ENCODE measurements at places on chromosomes 7 and 10.

GRCh38 chr7:113370910-113371309, 252.6 kb upstream of the SMIM30 start:
- DNase-seq, result no peak

DNA sequence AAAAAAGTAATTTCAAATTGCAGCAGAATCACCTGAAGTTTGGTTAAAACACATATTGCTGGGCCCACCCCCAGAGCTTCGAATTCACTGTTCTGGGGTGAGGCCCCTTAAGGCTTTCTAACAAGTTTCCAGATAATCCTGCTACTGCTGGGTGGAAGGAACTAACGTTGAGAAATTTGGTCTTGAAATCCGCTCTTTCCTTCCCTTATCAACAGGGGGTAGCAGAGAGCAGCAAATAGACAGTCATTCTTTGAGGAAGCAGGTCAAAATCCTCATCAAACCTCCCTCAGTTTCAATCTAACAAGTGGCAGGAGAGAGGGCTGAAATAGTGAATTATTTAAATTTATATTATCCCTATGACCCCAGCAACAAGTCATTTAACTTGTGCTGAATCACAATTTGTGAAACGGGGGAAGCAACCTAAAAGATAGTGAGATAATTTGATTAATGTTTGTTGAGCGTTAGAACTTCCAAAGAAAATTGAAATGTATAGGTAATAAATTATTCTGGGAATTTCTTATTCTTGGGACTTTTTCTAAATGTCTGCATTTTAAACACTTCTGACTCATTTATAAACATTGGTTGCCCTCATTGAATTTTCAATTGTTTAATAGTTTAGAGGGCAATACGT, 21.7 kb upstream of the MALSU1 start:
- no peak for DNase-seq

DNA sequence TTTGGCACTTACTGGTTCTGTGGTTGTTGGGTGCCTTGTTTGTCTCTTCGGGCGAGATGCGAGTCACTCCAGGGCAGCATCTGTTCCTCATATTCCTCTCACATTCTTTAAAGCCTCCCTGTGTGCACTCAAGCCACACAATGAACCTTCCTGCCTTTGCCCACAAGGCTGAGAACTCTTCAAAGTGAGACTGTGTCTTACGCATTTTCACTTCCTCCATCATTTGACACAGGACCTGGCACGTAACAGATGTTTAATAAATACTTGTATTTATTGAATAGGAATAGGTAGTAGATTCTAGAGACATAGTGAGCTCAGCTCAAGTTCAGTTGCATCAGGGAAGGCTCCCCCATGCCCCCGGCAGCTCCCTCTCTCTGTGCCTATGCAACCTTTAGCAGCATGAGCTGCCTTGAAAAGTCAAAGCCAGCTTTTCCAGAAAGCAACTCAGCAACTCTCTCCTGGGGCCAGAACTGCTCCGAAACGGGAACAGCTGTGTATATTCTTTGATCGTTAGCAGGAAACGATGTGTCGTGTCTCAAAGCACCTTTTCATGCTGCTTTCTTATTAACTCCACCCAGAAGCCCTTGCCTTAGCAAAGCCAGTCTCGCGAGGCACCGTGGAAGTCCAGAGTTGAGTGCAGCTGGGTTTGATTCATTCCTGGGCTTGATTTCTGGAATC, 97.5 kb downstream of the PFKFB3 start:
- peak; percentile 64 for DNase-seq

DNA sequence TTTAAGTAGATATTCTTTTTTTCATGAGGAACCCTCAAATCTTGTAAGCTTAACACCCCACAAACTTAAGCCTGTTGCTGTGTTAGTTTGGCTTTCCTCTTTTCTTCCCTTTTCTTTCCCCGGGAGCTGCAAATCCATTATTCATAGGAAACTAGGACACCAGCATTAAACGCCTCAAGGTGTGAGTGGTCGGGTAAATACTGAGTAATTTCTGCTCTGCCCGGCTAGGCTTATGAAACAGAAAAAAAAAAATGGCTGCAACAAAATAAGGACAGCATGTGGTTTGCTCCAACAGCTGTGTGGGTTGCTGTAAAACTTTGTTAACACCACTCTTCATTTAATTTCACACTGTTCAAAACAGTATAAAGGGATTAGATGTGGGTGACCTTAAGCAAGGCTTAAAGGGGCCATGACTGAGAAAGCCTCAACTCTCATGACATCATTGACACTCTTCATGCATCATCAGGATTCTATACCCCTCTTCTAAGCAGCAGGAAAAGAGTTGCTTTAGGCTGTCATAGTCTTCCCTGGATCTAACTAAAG, 104.1 kb downstream of the AOAH start:
- DNase-seq, result no peak

- DNase-seq, result no peak
These were observed 200.7 kb upstream of the AHR start for GRCh38 chr7:17097668-17098297.

- DNase-seq, result no peak
These were observed 233.9 kb downstream of the DNAJB6 start for GRCh38 chr7:157570531-157571200.

GRCh38 chr7:152862006-152862405, 102.5 kb downstream of the ACTR3B start:
- DNase-seq, result no peak

DNA sequence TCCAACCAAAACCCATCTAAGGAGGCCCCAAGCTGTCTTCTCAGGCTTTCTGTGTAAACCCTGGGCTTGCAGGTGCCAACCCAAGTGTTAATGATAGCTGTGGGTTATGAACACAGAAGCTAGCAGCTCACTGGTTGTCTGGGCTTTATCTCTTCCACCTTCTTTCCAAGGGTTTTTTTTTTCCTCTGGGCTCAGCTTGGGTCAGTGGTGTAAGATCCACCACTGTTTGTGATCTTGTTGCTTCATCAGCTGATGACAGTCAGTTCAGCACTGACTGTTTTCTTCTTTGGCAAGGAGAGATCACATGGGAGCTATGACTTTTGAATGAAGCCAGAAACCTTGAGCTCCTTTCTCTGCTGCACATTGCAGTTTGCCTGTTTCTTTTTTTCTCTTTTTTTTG, 4.6 kb downstream of the GTPBP4 start:
- DNase-seq, result no peak

DNA sequence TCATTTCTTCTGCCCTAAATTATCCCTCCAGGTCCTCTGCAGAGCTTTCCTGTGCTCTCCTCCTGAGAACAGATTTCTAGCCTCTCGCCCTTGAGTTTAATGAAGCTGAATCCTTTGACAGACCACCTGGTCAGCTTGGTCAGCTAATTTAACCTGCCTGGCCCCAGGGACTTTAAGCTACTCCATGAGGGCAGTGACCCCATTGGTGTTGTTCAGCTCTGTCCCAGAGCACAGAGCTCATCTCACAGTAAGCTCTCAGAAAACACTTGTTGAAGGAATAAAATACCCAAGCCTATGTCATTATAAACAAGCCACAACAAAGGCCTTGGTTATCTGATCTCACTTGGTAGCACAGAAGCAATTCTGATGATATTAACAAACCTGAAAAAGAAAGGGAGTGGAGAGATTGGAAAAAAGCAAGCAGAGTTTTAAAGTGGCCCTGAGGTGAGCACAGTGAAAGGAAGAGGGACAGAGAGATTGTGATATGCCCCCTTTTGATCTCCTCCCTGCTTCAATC, 24.4 kb downstream of the SLC26A4 start:
- DNase-seq, result no peak

GRCh38 chr7:74583630-74584029, 73.9 kb upstream of the GTF2I start:
- no peak for DNase-seq

GRCh38 chr7:38425509-38425908, 152.1 kb upstream of the TARP start:
- peak; percentile 30 for DNase-seq

DNA sequence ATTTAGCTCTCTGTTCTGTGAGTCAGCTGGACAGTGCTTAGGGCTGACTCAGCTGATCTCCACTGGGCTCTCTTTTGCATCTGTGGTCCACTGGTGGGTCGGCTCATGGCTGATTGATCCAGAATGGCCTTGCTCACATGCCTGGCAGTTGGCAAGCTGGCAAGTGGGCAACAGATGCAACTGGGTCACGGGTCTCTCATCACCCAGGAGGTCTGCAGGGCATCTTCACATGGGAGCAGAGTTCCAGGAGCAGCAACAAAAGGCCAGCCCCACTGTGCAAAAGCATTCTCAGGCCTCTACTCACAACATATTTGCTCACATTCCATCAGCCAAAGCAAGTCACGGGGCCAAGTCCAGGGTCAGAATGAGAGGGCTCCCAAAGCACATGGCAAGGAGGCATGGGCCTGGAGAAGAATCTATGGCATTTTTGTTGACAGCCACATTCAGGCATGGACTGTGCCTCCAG, 98.8 kb downstream of the OAT start:
- no peak for DNase-seq

GRCh38 chr10:130454543-130455000, 318.4 kb downstream of the GLRX3 start:
- DNase-seq, result no peak

GRCh38 chr10:48604039-48604990, 558 bp downstream of the ARHGAP22 start:
- no peak for DNase-seq

DNA sequence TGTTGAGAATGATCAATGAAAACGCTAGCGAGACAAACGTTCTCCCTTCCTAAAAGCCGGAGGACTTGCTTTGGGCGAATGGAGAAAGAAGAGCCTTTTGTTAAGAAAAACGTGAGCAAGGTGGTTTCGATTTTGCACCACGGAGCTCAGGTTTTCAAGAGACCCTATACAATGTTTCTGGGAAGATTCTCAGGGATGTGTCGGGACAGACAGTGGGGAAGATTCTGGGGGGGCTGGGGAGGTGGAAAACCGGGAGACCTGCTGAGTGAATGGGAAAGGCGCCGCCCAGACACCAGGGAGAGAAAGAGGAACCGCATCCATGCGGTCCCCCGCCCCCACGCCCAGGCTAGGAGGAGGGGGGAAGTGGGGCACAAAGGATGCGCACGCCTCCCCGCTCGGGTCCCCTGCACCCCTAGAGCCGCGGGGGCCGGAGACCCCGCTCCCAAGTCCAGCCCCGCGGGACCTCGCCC, 745 bp downstream of the YWHAG start:
- DNase-seq, result no peak

DNA sequence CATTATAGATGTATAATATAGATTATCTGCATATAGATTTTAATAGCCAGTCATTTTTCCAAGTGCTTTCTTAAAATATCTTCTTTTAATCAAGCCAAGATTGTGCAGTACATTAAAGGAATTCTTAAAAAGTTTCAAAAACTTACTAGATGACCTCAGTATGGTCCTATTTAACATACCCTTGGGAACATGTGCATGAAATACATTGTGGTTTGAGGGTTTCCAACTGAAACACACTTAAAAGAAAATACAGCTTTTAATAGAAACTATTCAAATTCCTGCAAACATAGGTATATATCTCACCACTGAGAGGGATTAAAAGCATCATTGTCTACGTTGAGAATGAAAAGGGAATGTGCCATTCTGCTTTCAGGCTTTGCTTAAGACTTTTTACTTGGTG, 364.9 kb downstream of the SUGCT start:
- no peak for DNase-seq

All from CD4-positive, CD25-positive, alpha-beta regulatory T cell (primary cell).